Uterus (tissue), 4 donors: ENCODE measurements at places on chromosomes 2 and 18. TPM values are rescaled to one million over a fixed set of nuclear protein-coding genes. Genes with fewer than 3 reads are reported as not detected.

The FBLN7 gene
- 9.6 TPM for total RNA-seq

The AQP12A gene
- total RNA-seq: not detected

The BOLL gene
- total RNA-seq: not detected

GRCh38 chr18:72544092-72544886 lies at the start of gene CBLN2:
Gene CBLN2, minus strand, starts transcription at chr18:72544342. Its CDS starts 2,182 bp downstream, at chr18:72542160.
- H3K4me3 ChIP-seq: no peak within 1 kb of the TSS
- H3K4me1 ChIP-seq: no peaks in the 10 kb centered on the region
- H3K27me3 ChIP-seq: no peaks in the 10 kb centered on the region
- no peak within 1 kb of the TSS for H3K27ac ChIP-seq

DNA sequence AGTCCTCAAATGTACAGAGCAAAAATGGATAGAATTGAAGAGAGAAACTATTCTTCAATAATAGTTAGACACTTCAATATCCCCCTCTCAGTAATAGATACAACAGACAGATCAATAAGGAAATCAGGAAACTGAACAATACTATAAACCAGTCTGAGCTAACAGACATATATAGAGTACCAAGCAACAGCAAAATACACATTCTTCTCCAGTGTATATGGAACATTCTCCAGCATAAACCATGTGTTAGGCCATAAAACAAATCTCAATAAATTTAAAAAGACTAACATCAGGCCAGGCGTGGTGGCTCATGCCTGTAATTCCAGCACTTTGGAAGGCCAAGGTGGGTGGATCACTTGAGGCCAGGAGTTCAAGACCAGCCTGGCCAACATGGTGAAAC lies 43.7 kb upstream of the AMMECR1L start:
- no peak for DNase-seq
- no peaks in the 10 kb centered on the region for H3K27me3 ChIP-seq
- H3K27ac ChIP-seq: no peak overlapping the region
- H3K4me1 ChIP-seq: no peaks in the 10 kb centered on the region

DNA sequence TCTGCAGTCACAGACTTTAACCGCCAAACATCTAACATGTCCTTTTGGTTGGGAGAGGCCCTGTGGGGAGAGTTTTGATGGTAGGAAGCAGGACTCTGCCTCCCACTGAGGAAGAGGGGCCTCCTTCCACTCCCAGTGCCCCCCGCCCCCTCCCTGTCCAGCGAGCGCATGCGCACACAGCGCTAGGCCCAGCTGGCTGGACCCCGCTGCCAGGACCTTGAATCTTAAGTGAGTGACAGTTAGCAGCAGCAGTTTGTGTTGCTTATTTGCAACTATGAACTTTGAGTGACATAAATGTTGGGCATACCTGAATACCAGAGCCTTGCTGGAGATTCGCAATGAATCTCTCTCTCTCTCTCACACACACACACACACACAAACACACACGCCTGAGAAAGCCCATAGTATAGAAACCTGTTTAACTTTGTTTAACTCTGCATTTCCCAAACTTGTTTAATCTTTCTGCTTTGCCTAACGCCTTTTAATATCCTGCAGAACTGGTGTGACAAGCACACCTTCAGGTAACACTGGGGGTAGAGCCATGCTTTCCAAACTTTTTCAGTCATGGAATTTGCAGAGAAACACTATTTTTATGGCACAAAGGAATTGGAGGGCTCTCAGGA lies 134.6 kb upstream of the SMAD2 start:
- no peaks in the 10 kb centered on the region for H3K36me3 ChIP-seq
- no peaks in the 10 kb centered on the region for H3K4me1 ChIP-seq
- no peak for DNase-seq
- H3K27me3 ChIP-seq: no peaks in the 10 kb centered on the region
- no peak overlapping the region for H3K27ac ChIP-seq
- no peak overlapping the region for H3K4me3 ChIP-seq

The NUP35 gene
- 5.9 TPM for total RNA-seq

The BCL2 gene
- total RNA-seq: 61.1 TPM

The UGT1A10 gene
- not detected for total RNA-seq

The STAMBP gene
- 37.1 TPM for total RNA-seq

DNA sequence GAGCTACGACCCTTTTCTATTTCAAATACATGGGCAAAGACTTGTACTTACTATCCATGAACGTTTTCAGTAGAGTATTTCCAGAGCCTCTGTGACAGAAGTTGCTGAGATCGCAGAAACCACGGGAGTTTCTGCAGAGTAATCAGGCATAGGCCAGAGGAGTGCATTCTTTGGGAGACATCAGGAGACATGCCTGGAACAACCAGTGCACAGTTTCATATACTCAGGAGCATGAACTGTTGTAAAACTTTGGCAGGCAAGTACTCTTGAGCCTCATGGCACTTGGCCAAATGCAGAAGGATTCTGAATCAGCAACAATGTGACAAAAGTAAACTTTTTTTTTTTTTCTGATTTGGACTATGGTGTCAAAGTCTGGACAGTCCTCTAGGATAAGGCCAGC lies 307.1 kb downstream of the GRB14 start:
- H3K4me3 ChIP-seq: no peak overlapping the region
- no peaks in the 10 kb centered on the region for H3K27me3 ChIP-seq
- no peak overlapping the region for H3K27ac ChIP-seq
- H3K4me1 ChIP-seq: no peaks in the 10 kb centered on the region
- no peak for DNase-seq

GRCh38 chr2:149192427-149192826 lies 138.0 kb upstream of the LYPD6 start:
- no peaks in the 10 kb centered on the region for H3K27me3 ChIP-seq
- no peaks in the 10 kb centered on the region for H3K4me1 ChIP-seq
- H3K4me3 ChIP-seq: no peak overlapping the region
- H3K36me3 ChIP-seq: no peaks in the 10 kb centered on the region

The SPHKAP gene
- total RNA-seq: not detected

- H3K27ac ChIP-seq: no peak overlapping the region
- no peak overlapping the region for H3K4me3 ChIP-seq
- no peak for DNase-seq
- H3K27me3 ChIP-seq: no peaks in the 10 kb centered on the region
- peaks cover 4% of the 10 kb centered on the region for H3K4me1 ChIP-seq
- no peaks in the 10 kb centered on the region for H3K36me3 ChIP-seq
These were observed 77.7 kb upstream of the CYP1B1 start for GRCh38 chr2:38153476-38154135.

DNA sequence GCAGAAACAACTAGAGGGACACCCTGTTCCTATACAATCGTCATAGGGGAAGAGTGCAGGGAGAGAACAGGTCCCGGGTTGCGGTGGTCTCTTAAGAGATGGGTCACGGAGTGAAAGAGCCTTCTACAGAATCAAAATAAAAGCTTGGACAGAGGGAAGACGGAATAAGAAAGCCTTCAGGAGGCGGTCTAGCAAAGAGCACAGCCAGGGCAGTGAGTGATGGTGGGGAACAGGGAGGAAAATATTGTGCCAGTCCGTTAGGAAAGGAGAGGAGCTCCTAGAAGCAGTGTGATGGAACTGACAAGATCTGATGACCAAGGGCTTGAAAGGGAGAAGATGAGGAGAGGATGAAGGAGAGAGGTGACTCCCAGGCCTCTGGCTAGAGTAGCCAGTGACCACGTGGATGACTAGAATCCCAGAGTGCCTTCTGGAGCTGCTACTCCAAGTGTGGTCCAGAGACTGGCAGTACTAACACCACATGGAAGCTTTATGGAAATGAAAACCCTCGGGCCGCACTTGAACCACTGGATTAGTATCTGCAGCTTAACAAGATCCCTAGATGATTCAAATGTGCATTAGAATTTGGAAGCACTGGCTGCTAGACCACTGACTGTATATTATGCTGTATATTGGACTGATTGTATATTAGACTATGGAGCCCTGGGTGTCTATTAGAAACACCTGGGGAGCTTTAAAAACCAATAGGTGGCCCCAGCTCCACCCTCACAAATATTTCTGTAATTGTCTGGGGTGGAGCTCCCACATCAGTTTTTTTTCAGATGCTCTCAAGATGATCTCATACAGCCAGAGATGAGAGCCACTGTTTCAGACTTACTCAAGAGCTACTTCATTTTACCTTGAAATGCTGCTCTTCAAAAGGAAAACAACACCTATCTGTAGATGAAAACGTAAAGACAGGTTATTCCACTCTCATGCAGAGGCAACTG lies 1.1 kb upstream of the EVA1A start:
- no peaks in the 10 kb centered on the region for H3K4me1 ChIP-seq
- no peaks in the 10 kb centered on the region for H3K27me3 ChIP-seq
- peak overlapping the region; percentile 60 for H3K27ac ChIP-seq
- H3K36me3 ChIP-seq: no peaks in the 10 kb centered on the region
- no peak overlapping the region for H3K4me3 ChIP-seq

DNA sequence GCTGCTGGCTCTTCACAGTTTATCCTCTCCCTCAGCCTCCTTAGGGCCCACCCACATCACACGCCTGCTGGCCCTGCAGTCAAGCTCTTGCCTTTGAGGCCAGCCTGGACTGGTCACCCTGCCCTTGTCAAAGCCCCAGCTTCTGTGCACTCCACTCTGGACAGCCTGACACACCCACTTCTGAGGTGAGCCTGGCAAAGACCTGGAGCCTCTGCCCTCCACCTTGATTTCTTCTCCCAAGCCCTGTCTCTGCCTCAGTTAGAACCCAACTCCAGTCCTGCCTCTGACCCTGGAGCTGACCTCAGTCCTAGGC lies 37.0 kb upstream of the TAF1B start:
- DNase-seq: no peak
- H3K36me3 ChIP-seq: no peaks in the 10 kb centered on the region
- no peak overlapping the region for H3K4me3 ChIP-seq
- no peaks in the 10 kb centered on the region for H3K27me3 ChIP-seq
- H3K4me1 ChIP-seq: no peaks in the 10 kb centered on the region
- H3K27ac ChIP-seq: no peak overlapping the region

DNA sequence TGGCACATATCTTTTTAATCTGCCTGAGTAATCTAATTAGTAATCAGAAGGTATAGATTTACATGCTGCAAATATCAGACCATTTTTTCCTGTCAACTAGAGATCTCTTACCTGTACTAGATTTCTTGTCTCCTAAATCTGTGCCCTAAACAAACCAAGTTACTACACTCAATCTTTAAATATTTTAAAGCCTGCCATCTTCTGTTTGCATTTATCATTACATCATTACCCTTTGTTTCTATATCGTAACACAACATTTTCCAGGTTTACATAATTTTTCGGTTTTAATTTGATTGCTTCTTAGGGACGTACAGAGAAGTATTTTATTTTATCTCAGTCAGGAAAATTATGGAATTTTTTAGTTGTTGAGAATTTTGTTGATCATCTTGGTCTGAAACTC lies 25.7 kb downstream of the PSMA8 start:
- no peak overlapping the region for H3K27ac ChIP-seq
- H3K36me3 ChIP-seq: no peaks in the 10 kb centered on the region
- no peaks in the 10 kb centered on the region for H3K4me1 ChIP-seq
- no peak overlapping the region for H3K4me3 ChIP-seq
- H3K27me3 ChIP-seq: no peaks in the 10 kb centered on the region

The ACADL gene
- total RNA-seq: 0.26 TPM

DNA sequence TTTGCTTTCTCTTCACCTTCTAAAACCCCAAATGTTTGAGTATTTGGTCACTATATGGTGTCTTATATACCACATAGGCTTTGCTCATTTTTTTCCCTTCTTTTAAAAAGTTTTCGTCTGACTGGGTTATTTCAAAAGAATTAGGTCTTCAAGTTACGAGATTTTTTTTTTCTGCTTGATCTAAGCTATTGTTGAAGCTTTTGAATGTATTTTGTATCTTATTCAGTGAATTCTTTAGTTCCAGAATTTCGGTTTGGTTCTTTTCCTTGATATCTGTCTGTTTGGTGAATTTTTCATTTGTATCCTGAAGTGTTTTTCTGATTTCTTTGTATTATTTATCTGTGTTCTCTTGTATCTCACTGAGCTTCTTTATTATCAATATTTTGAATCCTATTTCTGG lies 93.5 kb downstream of the ARL6IP6 start:
- no peak for DNase-seq
- no peak overlapping the region for H3K4me3 ChIP-seq
- no peaks in the 10 kb centered on the region for H3K27me3 ChIP-seq
- no peaks in the 10 kb centered on the region for H3K4me1 ChIP-seq
- no peak overlapping the region for H3K27ac ChIP-seq
- no peaks in the 10 kb centered on the region for H3K36me3 ChIP-seq

The IL36A gene
- total RNA-seq: not detected

The KCNE4 gene
- total RNA-seq: 38.4 TPM

- no peaks in the 10 kb centered on the region for H3K4me1 ChIP-seq
- no peaks in the 10 kb centered on the region for H3K27me3 ChIP-seq
- no peak overlapping the region for H3K4me3 ChIP-seq
- H3K27ac ChIP-seq: no peak overlapping the region
These were observed 32.9 kb upstream of the SCG2 start for GRCh38 chr2:223635080-223635479.

- H3K27me3 ChIP-seq: no peaks in the 10 kb centered on the region
- H3K4me3 ChIP-seq: no peak overlapping the region
- H3K36me3 ChIP-seq: no peaks in the 10 kb centered on the region
- H3K4me1 ChIP-seq: peaks cover 6% of the 10 kb centered on the region
These were observed 5.6 kb downstream of the SLC66A3 start for GRCh38 chr2:11160731-11161455.

The SNED1 gene
- total RNA-seq: 24.1 TPM

DNA sequence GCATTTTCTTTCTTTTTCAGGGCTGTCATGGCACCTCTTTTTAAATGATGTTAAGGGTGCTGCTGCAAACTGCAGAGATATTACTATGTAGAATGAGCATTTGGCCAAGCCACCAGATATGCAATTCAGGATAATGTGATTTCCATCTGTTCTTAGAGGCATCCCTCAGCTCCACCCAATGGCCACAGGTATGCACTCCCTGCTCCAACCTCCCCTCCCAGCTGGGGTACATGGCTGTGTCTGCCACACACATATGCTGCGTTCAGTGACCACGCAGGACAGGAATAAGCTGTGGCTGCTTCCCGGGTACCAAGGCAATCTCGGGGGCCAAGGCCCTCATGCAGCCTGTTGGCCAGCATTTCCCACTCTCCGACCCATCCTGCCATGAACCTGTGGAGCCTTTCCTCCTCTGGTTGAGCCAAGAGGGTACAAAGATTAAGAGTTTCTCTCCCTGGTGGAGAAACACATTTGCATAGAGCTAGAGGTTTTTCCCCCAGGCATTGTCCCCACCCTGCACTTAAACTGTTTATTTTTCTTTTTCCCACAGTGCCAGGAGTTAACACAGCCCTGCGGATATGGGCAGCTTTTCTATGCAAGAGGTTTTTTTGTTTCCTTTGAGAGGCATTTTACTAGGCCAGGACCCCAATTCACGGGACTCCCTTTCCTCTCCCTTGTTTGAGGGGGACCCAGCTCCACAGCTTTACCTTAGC lies 147.0 kb downstream of the GCA start:
- no peaks in the 10 kb centered on the region for H3K27me3 ChIP-seq
- no peak overlapping the region for H3K4me3 ChIP-seq
- no peak for DNase-seq
- H3K27ac ChIP-seq: no peak overlapping the region
- no peaks in the 10 kb centered on the region for H3K4me1 ChIP-seq

The TRIB2 gene
- 23.8 TPM for total RNA-seq

The COMMD1 gene
- total RNA-seq: 80.7 TPM

- no peaks in the 10 kb centered on the region for H3K4me1 ChIP-seq
- no peak overlapping the region for H3K4me3 ChIP-seq
- no peaks in the 10 kb centered on the region for H3K36me3 ChIP-seq
- H3K27ac ChIP-seq: no peak overlapping the region
These were observed 30.5 kb upstream of the NEDD4L start for GRCh38 chr18:58013241-58014211.

The RAX gene
- not detected for total RNA-seq

The C2orf81 gene
- total RNA-seq: 2.9 TPM
